ENCODE measurements at places on chromosomes 12 and 14. TPM values are rescaled to one million over a fixed set of nuclear protein-coding genes. Genes with fewer than 3 reads are reported as not detected.

TBX3 gene
- 20.0 TPM for total RNA-seq

OR11H6 gene
- total RNA-seq: not detected

OLR1 gene
- 2.1 TPM for total RNA-seq

TAS2R31 gene
- not detected for total RNA-seq

DNA sequence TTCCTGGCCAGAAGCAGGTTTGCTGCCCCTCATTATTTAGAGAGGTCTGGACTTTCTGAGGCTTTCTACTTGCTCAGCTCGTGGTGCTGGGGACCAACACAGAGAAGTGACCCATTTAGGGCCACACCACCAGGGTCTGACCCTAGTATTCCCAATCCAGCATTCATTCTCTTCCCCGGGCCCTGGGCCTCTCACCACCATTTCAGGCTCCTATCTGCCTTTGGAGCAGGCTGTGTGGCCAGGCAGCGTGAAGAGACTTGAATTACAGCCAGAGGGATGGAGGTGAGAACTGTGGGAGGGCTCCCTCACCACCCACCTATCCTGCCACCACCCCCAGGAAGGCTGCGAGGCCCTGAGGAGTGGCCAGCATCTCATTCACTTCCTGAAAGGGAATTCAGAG, 24.6 kb downstream of the FAM222A start:
- no peak for DNase-seq

- DNase-seq: no peak
Observed at GRCh38 chr12:57276935-57277563, 26.1 kb upstream of the STAC3 start.

DNA sequence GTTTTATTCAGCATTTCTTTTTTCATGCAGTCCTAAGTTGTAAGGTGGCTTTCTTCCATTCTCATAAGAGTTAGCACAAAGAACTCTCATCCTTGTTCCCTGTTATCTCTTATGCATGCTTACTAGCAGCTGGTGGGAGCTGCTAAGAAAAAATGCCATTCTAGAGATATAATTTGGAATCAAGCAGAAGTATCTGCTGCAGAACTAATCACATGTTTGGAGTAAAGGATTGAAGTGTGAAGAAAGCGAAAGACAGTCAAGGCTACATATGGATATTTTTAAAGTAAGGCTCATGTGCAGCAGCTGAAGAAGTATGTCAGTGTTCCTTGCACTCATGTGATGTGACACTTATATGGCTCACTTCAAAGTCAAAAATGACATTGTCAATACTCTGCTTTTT, 116.2 kb upstream of the PCED1B start:
- DNase-seq: no peak

- no peak for DNase-seq
Observed at GRCh38 chr12:80188576-80188975, 89.2 kb downstream of the OTOGL start.

DNA sequence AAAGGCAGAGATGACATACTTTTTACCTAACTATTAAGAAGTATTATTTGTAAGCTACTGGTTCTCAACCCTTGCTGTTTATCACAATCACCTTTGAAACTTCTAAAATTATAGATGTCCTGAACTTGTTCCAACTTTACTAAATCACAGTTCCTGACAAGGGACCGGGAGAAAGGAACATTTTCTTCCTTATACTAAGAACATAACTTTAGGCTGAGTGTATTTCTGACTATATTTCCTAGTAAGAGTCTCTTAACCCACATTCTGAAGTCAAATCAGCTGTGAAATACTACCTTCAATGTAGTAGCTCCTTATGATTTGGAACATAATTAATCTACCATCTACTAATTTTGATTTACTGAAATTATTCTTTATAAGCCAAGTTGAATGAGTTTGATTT, 80.2 kb downstream of the BAZ1A start:
- DNase-seq: no peak

DNA sequence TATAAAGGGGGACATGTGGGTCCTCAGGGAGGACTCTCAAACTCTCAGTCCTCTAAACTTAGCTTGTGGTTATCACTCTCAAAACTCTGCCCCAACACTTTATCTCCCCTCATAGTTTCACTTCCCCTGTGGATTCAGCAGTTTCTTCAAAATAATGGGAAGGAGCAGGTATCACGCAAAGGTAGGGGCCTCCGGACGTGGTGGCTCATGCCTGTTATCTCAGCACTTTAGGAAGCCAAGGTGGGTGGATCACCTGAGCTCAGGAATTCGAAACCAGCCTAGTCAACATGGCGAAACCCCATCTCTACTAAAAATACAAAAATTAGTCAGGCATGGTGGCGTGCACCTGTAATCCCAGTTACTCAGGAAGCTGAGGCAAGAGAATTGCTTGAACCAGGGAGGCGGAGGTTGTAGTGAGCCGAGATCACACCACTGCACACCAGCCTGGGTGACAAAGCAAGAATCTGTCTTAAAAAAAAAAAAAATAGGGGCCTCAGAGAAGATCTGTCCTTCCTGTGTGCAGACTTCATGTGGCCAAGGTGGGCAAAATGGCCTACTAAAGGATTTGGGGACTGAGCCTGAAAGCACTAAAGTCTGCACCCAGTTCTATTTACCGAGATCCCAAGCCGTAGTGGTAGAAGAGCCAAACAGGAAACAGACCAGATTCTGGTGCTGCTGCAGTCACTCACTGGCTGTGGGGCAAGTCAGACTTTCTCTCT, 6.4 kb downstream of the ITGB7 start:
- DNase-seq: no peak

All from ascending aorta (tissue), 2 donors.